Aortic smooth muscle cell (primary cell): ENCODE measurements at places on chromosomes 7 and 10. TPM values are rescaled to one million over a fixed set of nuclear protein-coding genes. Genes with fewer than 3 reads are reported as not detected.

The ACTL6B gene
- not detected in 2 replicates for total RNA-seq

The SCART1 gene
- 3.3 TPM in 2 replicates for total RNA-seq

The IFIT1B gene
- total RNA-seq, result 0.06 TPM in 1 of 2 replicates, not detected in the other

The ANKRD1 gene
- total RNA-seq, result 2.2 TPM in 2 replicates

The POLL gene
- total RNA-seq, result 6.3 and 8.6 TPM in 2 replicates

The UNCX gene
- not detected in 2 replicates for total RNA-seq

The COL1A2 gene
- total RNA-seq, result 2,181 and 2,693 TPM in 2 replicates

The NCF1 gene
- total RNA-seq, result not detected in 2 replicates

The MUC3A gene
- total RNA-seq, result not detected in 2 replicates

The IDI2 gene
- total RNA-seq, result not detected in 2 replicates

The ARHGEF5 gene
- 2.0 TPM in 2 replicates for total RNA-seq

The C10orf143 gene
- total RNA-seq, result 0.92 and 0.93 TPM in 2 replicates

The TAS2R41 gene
- not detected in 2 replicates for total RNA-seq

The PDCD4 gene
- 43.9 and 70.8 TPM in 2 replicates for total RNA-seq

The CLRN3 gene
- not detected in 2 replicates for total RNA-seq

The NUTM2E gene
- under 0.01 and 0.19 TPM in 2 replicates for total RNA-seq

The AKR1C8 gene
- total RNA-seq, result not detected in 2 replicates

The PTF1A gene
- not detected in 2 replicates for total RNA-seq

The FBH1 gene
- 109 and 137 TPM in 2 replicates for total RNA-seq

The AGBL3 gene
- total RNA-seq, result 1.6 and 1.7 TPM in 2 replicates

The SPDYE6 gene
- total RNA-seq, result 0.06 TPM in 1 of 2 replicates, not detected in the other

The NXPH1 gene
- total RNA-seq, result not detected in 2 replicates

The AOAH gene
- not detected in 2 replicates for total RNA-seq

The NEUROG3 gene
- total RNA-seq, result not detected in 2 replicates

The FAM237B gene
- not detected in 2 replicates for total RNA-seq

The STK32C gene
- total RNA-seq, result 13.1 and 18.9 TPM in 2 replicates

The CHAT gene
- 0.06 TPM in 1 of 2 replicates, not detected in the other for total RNA-seq

The FAM221A gene
- 0.68 and 1.5 TPM in 2 replicates for total RNA-seq

The SPDYE16 gene
- total RNA-seq, result 0.06 and 0.13 TPM in 2 replicates

The SLC35G1 gene
- 3.0 and 3.3 TPM in 2 replicates for total RNA-seq

The SLC16A9 gene
- total RNA-seq, result 4.9 and 5.0 TPM in 2 replicates

The LLCFC1 gene
- not detected in 2 replicates for total RNA-seq

The CCNY gene
- total RNA-seq, result 54.3 and 65.0 TPM in 2 replicates

The PRLHR gene
- not detected in 2 replicates for total RNA-seq
